ENCODE measurements at places on chromosomes 12 and 14.
A peak's percentile ranks its signal among the peaks of the same experiment; 100 is the strongest.

- no peak for DNase-seq
Observed at GRCh38 chr14:77369285-77369684, 7.6 kb downstream of the TMED8 start.

- no peak for DNase-seq
Observed at GRCh38 chr14:95545515-95546168, 10.8 kb downstream of the GLRX5 start.

DNA sequence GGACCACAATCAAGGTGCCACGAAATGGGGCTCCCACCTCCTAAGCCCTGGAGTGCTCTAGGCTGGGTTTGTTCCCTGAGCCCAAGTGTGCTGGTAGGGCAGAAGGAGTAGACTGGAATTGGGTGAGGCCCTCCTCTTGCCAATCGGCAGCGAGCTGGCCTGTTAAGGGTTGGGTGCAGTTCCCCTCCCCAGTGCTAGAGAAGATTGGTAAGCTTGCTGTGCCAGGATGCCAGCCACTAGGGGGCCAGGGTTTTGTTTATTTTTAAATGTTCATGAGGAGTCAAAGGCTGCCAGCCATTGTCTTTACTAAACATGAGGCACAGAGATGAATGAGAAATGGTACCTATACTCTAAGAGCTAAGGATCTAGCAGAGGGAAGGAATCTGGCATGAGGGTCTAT lies 79.7 kb downstream of the SPTB start:
- DNase-seq = no peak

DNA sequence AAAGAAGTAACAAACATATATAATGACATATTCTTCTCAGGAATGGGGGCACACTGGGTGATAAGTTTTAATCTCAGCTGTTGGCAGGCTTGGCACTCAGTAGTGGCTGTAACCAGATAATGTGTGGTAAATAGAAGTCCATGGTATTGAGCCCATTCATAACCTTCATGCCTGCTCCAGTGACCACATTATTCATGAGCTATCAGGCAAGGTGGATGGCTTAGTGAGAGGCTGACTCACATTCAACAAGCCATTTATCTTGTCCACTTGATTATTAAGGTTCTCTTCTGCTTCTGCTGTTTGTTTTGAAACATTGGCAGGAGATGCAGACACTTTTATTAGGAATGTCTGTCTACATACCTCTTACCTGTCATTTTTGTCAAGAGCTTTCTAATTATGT lies 950.4 kb upstream of the LRFN5 start:
- DNase-seq = no peak

DNA sequence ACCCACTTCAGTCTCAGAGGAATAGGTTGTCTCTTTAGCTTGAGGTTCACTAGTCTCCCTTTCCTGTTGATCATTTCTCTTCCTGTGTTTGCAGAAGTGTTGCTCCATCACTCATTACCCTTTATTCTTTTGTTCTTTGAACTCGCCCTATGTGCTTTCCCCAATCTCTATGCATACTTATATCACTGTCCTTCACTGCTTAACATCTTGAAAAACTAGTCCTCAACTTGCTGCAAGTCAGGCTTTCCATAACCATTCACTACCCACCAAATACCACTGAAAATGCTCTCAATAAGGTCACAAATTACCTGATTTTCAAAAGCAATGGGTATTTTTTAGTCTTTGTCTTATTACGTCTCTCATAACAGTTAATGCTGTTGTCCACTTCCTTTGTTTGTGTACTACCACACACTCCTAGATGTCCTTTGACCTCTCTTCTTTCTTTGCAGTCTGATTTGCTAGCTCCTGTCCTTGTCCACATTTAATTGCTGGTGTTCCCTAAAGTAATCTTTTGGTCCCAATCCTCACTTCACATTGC lies 80.8 kb downstream of the RIC8B start:
- no peak for DNase-seq

GRCh38 chr12:10453156-10453555 lies at the start of gene KLRC1:
Gene KLRC1, minus strand, starts transcription at chr12:10453377. Its CDS starts 2,221 bp downstream, at chr12:10451156.
- DNase-seq = no peak

GRCh38 chr12:67452119-67452805 lies 183.1 kb downstream of the CAND1 start:
- no peak for DNase-seq

DNA sequence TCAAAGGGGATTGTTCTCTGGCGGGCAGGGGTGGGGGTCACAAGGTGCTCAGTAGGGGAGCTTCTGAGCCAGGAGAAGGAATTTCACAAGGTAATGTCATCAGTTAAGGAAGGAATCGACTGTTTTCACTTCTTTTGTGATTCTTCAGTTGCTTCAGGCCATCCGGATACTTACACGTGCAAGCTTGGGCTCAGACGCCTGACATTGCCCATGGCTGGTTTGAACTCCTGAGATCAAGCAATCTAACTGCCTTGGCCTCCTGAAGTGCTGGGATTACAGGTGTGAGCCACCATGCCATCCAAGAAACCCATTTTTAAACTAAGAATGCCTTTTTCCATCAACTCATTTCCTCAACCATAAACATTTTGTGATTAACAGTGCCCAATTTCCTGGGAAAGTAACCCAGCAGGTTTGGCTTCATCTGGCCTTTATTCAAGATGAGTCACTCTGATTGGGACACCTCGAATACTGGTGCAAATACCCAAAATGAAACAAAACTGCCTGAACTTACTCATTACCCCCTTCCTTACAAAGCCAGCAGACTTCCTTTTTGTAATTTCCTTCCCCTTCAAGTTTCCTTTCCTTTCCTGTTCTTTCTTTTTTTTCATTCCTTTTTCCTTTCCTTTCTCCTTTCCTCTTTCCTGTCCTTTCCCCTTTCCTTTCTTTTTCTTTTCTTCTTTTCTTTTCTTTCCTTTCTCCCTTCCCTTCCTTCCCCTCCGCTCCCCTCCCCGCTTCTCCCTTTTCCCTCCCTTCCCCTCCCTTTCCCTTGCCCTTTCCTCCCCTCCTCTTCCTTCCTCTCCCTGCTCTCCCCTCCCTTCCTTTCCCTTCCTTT lies 10.2 kb upstream of the RNASE10 start:
- no peak for DNase-seq

DNA sequence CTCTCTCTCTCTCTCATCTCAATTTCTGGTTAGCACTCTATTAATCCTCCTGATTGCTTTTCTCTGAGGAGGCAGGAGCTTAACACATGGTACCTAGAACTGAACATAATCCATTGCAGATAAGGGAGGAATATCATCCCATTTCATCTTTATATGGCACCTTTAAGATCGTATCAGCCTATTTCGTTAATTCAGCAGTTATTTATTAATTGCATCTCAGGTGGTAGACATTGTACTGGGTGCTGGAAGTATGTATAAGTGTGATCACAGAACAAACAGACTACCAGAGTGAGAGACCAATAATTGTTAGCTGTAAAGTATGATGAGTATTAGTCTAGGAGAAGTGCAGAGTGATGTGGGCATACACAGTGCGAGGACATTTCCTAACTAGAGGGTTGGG lies 39.0 kb downstream of the AKAP6 start:
- DNase-seq = no peak

DNA sequence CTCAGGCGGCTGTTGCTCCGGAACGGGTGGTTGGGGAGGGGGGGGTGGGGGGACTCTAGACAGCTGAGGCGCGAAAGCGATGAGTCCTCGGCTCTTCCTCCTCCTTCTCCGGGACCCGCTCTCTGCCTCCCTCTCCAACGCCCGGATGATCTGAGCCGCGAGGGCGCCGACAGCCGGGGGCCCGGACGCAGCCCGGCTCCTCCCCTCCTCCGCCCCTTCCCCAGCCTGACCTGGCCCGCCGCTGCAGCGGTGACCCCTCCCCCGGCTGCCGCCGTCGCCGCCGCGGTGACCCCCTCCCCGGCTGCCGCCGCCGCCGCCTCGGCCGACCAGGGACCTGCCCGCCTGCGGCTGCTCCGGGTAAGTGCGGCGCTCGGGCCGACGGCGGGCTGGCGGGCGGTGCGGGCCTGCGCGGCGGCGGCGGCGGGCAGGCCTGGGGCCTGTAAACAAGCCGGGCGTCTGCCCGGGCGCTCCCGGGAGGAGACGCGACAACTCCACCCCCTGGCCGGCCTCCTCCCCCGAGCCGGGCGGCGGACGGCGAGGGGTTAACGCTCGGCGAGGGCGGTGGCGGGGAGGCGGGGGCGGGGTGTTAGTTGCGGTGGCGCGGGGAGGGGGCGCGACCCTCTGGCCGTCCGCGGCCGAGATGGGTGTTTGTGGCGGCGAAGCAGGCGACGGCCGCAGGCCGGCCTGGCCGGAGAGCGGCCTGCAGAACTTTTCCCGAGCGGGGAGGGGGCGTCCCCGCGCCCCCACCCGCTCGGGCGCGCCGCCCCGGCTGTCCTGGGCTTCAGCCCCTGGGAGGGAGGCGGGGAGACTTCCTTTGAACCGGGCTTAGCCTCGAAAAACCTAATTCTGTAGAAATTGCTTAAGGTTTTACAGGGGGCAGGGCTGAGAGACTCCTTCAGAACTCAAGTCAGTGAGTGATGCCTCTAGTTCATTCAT lies 568 bp downstream of the PPM1A start:
- DNase-seq = peak; percentile 82

DNA sequence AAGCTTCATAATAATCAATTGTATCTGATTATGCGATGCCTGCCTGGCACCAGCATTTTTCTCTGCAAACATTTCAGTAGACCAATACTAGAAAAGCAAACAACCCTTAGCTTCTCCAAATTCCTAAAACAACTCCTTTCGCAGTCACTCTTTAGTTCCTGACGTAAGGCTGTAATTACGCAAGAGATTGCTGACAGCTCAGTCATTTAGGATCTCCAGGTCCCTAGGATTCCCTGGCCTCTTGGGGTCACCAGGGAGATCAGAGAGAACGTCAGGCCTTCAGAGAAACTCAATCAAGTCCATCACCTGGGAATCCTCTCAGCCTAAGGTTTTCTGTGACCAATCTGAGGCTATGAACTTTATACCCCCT lies 390.6 kb downstream of the PAWR start:
- no peak for DNase-seq

- no peak for DNase-seq
Observed at GRCh38 chr12:13101821-13102375, 1.6 kb downstream of the GSG1 start.

DNA sequence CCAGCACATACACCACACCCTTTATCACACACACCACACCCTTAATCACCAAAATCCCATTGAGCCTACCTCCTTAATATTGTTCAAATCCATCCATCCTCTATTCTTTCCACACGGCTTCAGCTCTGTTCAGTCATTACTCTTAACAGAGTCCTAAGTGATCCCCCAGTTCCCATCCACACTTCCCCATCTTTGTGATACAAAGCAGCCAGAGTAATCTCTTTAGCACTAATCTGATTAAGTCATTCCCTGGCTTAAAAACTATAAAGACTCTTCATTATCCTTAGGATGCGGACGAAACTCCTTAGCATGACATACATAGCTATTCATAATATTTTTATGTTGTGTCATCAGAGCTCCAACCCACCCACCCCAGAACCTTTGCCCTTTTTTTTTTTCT lies 14.7 kb upstream of the MFAP5 start:
- DNase-seq = no peak

DNA sequence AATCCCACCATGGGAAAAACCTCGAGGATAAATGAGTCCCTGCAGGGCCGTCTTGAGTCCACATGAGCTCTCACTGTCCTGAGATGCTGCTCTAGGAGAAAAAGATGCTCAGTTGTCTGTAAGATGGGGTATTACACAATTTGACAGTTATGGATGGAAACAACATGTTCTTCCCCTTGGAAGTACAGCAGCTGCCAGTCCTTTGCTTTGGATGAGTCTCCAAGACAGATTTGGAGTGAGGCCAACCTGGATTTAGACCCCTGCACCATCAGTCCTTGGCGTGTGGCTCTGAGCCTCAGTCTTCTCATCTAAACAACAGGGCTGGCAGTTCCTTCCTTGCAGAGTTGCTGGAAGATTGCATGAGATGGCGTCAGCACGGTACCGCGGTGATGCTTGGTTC lies 309.1 kb upstream of the FKBP4 start:
- no peak for DNase-seq

- DNase-seq = no peak
Observed at GRCh38 chr14:44613061-44613712, 106.1 kb upstream of the FSCB start.

GRCh38 chr12:7832059-7832696 lies 40.5 kb downstream of the SLC2A14 start:
- no peak for DNase-seq

DNA sequence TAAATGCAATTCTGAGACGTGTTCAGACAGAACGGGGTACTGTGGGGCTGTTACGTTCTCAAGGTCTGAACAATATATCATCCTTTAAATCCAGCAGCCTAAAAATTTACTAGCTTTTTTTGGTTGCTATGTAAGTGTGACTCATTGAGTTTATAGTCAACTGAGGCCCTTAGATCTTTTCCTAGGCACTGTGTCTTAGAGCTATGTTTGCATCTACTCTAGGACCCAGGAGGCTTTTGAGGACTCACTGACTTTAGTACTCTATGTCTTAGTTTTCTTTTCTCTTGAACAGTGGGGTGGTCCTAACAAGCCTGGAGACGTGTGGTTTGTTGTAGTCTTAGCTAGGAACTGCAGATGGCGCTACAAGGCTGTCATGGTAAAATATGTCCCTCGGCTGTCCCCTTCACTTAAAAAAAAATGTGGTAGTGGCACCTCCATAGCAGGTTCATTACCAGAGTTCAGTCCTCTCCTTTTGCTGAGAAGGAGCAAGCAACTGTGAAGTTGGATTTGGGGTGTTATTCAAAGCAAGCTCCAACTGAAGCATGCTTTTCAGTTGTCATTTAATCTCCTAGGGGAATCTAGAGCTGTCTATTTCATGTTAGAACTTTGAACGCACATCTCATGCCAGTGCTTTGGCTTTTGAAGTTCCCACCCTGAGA lies 8.7 kb upstream of the SPATS2 start:
- DNase-seq = peak; percentile 51

DNA sequence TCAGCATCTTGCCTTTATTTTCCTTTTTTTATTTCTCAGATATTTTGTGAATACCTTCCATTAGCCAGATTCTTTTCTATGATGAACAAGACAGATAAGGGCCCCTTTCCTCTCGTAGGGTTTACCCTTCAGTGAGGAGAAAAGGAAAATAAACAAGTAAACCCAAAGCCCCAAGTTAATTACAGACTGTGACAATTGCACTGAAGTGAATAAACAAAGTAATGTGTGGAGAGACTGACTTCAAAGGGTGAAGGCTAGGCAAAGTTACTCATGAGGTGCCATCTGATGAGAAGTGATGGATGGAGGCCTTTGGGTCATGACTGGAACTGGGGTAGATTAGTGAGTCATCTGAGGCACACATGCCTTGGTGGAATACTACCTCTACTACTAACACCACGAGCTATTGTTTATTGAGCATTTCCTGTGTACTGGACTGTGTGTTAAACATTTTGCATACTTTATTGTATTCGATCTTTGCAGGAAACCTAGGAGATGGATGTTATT lies 143.4 kb upstream of the PRICKLE1 start:
- no peak for DNase-seq

DNA sequence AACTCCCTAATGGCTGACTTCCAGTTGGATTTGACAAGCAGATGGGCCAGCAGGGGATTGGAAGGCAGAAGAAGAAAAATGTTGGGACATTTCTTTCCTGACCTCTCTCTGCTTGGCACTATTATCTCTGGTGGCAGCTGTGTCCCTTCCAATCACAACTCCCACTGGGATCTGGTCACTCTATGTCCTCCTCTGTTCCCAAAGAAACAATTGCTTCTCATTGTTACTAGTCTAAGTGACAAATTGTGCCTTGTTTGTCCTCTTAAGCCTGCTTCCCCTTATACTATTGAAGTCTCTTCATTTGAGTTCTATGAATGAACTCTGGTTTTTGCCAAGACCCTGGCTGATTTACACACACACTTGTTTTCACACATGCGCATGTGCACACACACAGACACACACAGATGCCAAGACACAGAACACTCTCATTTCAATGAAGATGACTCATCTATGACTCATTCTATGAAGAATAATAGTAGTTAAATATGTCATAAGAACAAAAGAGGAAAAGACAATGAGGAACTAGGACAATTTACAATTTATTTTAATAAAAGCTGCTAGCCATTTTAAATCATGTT lies 83.0 kb upstream of the FAR2 start:
- DNase-seq = no peak

Measured in type B pancreatic cell (in vitro differentiated cells).